ENCODE measurements at places on chromosomes 5 and 9.

- no peak for DNase-seq
Observed at GRCh38 chr9:137853392-137853995, 24.1 kb upstream of the CACNA1B start.

GRCh38 chr9:108889649-108890067 is 27.6 kb downstream of the ACTL7A start:
- no peak for DNase-seq

DNA sequence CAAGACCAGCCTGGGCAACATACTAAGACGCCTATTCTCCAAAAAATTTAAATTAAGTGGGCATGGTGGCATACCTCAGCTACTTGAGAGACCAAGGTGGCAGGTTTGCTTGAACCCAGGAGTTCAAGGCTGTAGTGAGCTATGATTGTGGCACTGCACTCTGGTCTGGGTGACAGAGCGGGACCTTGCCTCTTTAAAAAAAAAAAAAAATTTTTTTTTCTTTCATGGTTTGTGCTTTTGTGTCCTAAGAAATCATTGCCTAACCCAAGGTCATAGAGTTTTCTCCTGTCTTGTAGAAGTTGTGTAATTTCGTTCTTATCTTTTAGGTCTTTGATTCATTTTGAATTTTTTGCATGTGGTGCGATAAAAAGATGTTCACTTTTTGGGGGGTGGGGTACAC is 12.3 kb downstream of the GPBP1 start:
- no peak for DNase-seq

- no peak for DNase-seq
Observed at GRCh38 chr9:331197-331596, 116.5 kb downstream of the DOCK8 start.

DNA sequence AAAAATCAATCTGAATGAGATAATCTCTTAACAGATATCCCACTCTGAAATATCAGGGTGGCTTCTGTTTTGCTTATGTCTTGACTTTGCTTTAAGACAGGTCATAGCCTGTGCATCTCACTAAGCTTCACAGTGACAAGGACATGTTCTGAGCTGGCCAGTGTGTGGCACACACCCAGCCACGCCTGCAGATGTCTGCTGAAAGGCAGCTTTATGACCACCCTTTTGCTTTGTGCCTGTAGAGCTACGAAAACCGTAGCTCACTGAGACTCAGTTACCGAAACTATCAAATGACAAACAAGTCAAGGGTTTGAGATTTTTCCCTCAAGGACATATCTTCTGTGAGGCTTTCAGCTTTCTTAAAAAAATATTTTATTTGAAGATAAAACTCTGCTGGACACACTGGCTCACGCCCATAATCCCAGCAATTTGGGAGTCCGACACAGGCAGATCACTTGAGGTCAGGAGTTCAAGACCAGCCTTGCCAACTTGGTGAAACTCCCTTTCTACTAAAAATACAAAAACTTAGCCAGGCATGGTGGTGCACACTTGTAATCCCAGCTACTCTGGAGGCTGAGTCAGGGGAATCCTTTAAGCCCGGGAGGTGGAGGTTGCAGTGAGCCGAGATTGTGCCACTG is 233.2 kb downstream of the SPATA31A1 start:
- DNase-seq: no peak

DNA sequence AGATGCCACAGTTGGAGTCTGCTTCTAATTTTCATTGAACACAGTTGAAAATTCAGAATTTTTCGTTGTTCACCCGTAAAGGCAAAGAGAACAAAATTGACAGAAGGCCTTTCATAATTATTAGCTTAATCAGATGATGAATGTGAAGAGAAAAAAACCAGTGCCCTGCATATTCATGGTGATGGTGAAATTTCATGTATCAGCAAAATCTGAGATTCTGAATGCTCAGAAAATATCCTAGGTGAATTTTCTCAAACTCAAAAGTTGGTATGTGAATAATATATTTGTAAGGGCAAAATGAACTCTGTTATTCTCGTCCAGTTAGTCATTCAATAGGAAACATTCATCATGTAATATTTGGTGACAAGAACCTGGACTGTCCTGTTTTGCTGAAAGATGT is 135.9 kb upstream of the DHFR start:
- DNase-seq: no peak

DNA sequence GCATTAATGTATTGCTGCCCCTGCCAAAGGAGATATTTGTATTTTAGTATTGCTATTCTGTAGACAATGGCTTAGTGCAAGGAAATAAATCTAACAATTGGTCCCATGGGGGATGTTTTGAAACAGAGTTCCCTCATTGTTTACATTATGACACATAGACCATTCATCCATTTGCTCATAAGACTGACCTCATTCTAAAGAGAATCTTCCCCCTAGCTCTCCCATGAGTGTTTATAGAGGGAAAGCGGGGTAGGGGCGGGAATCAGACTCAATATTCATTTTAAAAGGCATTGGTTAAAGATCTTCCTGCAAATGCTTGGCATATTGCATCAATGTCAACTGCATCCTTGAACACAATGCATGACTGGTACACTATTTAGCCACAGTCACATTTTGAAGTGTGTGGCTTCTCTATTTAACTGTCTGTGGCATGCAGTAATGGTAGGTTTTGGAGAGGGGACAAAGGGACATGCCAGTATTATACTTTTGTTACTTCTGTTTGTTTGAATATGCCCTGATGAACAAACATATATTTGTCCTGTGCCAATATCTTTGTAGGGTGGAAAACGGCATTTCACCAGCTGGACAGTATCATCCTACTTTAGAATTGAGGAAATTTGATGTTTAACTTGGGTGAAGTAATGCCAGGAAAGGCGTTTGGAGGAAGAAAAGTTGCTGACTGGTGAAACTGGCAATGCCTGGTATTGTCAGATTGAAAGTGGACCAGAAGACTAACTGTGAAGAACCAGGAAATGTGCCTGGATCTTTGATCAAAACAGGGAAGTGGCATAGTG is 84.1 kb upstream of the MEGF10 start:
- DNase-seq: no peak

GRCh38 chr9:135908093-135908753 is 877 bp upstream of the CAMSAP1 start:
- DNase-seq: no peak
